Cardiac septum (tissue), 1 donor: ENCODE measurements at places on chromosomes 1 and 21. TPM values are rescaled to one million over a fixed set of nuclear protein-coding genes. Genes with fewer than 3 reads are reported as not detected.

- DNase-seq = no peak
Observed at GRCh38 chr1:26839339-26839722, 12.8 kb downstream of the ZDHHC18 start.

GRCh38 chr1:20727746-20728316 is 4.7 kb downstream of the SH2D5 start:
- no peak for DNase-seq

GRCh38 chr1:190205713-190206112 is 272.0 kb downstream of the BRINP3 start:
- DNase-seq = no peak

GRCh38 chr1:6872573-6873261 is 87.5 kb downstream of the CAMTA1 start:
- no peak for DNase-seq

GRCh38 chr1:28509705-28510272 is 3.9 kb downstream of the RCC1 start:
- no peak for DNase-seq

GRCh38 chr1:180922631-180923015 is 9.9 kb downstream of the KIAA1614 start:
- DNase-seq = no peak

DNA sequence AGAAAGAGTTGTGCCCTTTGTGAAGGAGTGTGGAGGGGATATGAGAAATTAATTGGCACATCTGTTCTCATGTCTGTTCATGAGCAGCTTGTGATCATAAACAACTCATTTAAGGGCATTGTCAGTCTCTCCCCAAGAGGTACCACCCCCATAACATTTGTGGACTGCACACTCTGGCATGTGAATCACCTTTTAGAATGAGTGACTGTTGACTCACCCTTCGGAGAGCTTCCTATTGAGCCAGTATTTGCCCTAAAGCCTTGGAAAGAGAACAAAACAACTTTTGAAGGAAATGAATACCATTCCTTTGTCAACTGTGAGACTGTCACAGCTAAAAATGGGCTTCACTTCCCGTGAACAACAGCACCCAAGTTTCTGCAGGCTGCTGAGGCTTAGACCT is 27.5 kb upstream of the MYSM1 start:
- no peak for DNase-seq

GRCh38 chr1:2255420-2256369 is 27.6 kb downstream of the SKI start:
- DNase-seq = no peak

DNA sequence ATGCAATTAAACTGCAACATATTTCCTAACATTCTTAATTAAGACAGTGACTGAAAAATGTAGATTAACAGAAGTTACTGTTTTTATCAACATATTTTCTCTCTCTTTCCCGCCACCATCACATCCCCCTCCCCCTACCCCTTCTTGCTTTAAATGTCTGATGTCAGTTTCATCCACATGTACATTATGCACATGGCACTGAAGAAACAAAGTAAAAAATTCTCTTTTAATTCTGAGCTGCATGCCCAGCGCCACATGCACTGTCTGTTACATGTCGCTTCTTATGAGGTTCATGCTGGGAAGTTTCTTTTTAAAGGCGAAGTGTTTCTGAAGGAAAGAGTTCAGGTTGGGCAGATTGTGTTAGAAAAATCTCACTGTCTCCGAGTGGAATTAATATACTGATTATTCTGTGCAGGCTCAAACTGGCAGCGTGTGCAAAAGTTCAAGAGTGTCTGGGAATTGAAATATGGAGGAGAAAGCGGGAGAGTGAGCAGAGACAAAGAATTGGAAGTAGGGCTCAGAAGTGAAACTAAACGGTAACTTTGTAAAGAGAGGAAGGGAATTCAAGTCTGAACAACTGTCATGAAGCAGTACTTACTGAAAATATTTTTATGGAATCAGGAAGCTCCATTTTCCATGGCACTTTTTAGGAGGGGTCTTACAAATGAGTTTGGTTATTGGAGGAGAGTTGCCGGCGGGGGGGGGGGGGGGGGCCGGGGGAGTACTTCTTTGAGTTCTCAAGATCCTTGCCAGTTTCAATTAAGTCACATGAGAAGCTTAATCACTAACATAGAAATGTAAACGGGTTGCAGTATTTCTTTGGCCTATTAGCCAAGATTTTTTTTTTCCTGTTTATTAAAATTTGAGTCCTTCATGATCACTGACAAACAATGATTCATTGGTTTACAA is 217.6 kb downstream of the SDCCAG8 start:
- DNase-seq = no peak

- peak; percentile 93 for DNase-seq
Observed at GRCh38 chr1:21508580-21509350, 458 bp upstream of the ALPL start.

DNA sequence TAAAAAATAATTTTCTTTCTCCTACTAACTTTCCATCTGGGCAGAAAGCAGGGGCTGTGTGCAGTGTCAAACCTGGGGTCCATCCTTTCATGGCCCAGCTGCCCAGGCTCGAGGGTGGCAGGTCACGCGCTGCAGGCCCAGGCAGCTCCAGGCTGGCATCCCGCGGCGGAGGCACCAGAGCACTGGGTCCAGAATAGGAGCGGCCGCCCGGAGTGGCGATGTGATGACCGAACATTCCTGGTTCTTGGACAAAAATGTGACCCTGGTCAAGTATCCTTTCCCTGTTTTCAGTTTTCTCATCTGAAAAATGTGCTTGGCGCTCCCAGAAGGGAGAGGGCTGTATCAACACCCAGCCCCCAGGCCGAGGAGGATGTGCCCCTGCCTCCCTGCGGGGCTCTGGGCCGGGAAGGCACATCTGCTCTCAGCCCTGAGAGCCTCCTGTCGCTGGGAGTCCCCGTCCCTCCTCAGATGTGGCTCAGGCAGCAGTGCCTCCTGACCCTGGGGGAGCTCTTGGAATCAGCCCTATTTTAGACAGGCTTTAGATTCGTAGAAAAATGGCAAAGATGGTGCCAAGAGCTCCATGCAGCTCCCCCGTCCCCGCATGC is 29.3 kb downstream of the SLX9 start:
- DNase-seq = no peak

DNA sequence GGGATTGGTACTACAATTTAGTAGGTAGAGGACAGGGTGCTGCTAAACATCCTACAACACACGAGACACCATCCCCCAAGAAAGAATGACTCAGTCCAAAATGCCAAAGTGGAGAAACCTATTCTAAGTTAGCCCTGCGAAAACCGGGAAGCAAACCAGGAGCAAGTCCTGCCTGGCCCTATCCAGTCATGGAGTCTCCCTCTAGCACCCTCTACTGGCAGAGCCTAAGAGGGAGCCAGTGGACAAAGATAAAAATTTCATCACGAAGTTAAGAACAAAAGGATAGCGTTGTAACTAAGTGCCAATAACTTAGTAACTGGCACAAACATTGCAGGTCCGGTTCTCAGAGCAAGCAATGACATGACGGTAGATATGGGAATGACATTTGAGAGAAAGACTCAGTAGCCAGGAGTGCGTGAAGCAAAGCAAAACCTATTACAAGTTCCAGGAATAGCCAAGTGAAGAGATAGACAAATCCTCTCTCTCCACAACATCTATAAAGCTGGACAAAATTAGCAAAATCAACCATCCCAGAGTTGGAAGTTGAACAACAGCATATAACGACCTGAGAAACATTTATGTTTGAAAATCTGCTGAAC is 383.5 kb downstream of the OMA1 start:
- DNase-seq = no peak

- peak; percentile 5 for DNase-seq
Observed at GRCh38 chr1:226763905-226764264, 24.8 kb upstream of the ITPKB start.

DNA sequence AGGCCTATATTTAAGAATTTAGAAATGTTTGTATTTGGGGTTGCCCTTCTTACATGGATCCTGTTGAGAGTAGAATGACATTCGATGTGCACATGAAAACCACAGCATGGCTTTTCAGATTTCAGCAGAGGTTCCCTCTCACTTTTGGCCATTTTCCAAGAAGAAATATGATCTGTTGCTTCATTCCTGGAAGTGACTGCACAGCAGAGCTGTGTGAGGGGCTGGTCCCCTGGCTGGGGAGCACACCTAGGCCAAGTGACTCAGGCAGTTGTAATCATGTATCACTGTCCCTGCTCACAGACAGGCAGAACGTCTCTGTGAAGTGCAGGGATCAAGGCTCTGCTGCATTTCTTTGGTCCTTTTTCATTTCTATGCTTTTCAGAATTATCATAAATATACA is 32.3 kb downstream of the AGT start:
- no peak for DNase-seq

DNA sequence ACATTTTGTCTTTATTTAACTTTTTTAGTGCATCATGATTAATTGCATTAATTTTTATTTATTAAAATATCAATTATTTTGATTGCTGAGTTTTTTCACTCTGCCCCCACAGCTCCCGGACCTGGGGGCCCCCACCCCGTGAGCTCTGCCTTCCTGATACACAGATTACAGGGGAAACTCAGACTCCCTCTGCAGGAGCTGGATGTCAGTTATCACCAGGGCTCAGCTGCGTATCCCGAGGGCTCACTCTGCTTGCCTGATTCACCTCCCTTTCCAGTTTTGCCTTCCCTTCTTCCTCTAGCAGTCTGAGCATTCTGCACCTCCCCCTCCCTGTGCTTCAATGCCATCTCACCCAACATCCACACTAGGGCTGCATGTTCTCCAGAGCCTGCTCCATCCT is 98.2 kb downstream of the ATP1A1 start:
- DNase-seq = no peak

- no peak for DNase-seq
Observed at GRCh38 chr1:108758796-108759195, 12.3 kb downstream of the STXBP3 start.

- no peak for DNase-seq
Observed at GRCh38 chr1:8462371-8462892, 144.5 kb downstream of the SLC45A1 start.

GRCh38 chr21:38936240-38936639 is 130.5 kb downstream of the ETS2 start:
- DNase-seq = no peak

DNA sequence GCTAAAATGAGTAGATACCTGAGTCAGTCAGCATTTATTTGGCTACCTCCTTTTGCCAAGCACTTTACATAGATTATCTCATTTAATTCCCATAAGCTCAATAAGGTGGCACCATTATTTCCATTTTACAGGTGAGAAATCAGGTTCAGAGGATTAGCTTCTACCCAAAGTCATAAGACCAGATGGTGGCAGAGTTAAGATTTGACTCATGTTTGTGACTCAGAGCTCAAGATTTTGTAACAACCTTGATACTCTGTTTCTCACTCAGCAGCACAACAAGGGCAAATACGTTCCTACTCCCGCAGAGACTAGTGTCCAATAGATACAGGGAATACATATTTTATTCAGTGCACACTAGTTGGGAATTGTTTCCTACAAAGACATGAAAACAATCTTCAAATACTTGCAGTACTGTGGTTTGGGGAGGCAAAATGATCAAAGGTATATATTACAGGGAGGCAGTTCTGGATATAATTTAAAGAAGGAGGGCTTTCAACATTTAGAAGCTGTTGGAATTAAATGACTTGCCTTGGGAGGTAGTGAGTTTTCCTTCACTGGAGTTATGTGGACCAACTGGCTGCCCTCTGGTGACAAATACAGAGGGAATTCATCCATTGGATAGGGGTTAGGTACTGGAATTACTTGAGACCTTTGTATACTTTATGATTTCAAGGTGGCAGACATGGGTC is 3.6 kb downstream of the LEPR start:
- DNase-seq = no peak

GRCh38 chr1:14570514-14570913 is 28.0 kb upstream of the KAZN start:
- no peak for DNase-seq

DNA sequence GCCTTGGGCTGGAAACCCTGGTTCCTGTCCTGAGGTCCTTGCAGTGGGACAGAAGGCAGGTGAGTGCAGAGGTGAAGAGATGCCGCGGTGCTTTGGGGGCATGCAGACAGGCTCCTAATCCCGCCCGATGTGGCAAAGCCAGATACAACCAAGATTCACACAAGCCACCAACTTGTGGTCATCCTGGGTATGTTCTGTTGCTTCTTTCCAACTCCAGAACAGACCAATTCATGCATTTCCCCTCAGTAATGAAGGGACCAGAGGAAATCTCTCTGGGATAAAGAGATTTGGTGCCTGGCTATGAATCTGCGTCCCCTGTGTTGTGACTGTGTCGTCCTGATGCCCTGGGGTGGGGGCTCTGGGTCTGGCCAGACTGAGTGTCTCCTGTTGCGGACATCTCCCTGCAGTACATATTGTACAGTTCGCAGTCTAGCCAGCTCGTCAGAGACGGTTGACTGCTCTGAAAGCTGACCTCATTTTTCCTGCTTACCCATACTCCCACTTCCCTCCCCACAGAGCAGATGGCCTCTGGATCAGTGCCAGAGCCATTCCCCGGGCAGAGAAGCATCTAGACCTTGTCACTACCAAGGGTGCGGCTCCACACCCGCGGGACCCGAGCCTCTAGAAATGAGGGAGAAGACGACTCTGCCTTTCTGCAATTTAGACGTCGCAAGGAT is 216.3 kb downstream of the KIF26B start:
- peak; percentile 67 for DNase-seq

DNA sequence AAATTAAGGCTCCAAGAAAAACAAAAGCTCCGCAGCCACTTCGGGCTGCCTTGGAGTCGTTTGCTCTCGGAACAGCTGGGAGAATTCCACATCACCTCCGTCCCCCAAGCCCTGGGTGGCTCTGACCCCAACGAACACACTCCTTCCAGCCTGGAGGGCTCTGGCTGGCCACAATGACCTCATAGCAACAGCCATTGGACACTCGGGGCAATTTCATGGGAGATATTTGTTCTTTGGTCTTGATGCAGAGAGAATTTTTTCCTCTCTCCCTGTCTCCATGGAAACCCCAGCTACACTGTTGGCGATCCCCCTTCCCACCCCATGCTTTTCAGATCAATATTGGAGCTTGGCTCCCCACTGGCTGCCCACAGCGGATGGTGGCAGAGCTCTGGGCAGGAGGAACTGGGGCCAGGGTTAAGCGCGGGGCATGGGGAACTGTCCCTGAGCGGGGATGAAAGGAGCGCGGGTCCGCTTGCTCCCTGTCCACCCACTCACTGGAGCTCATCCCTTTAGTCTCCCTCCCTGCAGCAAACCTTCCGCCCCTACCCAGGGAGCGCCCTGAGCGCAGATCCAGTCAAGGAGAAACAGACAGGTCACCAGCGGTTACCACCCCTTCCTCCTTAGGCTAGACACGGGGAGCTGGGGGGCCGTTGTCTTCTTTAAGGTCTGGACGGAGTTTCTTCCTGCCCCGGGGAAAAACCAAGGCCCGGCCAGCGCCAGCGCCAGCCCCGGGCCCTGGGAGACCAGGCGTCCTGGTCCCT is 1.2 kb downstream of the WNT4 start:
- no peak for DNase-seq

The SV2A gene
- total RNA-seq = 0.83 TPM

The MX2 gene
- total RNA-seq = 5.0 TPM

The CFHR5 gene
- total RNA-seq = not detected

The MIXL1 gene
- 0.27 TPM for total RNA-seq

The UMODL1 gene
- total RNA-seq = not detected

The RNU1-2 gene
- 6,195 TPM for total RNA-seq

The PRRX1 gene
- 124 TPM for total RNA-seq

The AMPD1 gene
- total RNA-seq = 0.30 TPM
